HuH-7.5 (cell line): ENCODE measurements at places on chromosomes 2 and 18.
A peak's percentile ranks its signal among the peaks of the same experiment; 100 is the strongest.

DNA sequence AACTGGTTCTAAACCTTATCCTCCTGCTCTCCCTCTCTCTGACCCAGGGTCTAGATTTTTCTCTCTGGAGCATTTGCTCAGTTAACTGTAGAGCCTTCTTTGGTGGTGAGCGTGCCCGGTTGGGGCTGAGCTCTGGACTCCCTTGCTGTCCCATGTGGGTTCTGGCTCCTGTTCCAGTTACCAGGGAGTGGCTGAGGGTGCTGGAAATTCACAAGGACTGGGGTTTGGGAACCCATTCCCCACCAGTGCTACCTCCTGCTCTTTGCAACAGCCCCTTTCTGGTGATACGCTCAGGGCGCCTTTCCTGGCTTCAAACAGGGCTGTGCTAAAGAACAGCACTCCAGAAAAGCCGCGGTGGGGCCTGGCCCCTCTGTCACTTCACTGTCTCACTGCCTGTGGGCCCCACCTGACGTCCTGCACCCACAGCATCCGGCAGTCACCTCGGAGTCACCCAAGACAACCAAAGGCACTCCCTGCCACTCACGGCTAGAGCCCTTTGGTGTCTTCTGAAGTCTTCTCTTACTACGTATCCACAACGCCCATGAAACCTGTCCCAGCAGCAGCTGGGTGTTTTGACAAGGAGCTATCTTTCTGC is 41.3 kb downstream of the CAPN13 start:
- DNase-seq, result no peak

- DNase-seq, result peak; percentile 9
These were observed 323.2 kb downstream of the PLCL1 start for GRCh38 chr2:198127627-198128026.

DNA sequence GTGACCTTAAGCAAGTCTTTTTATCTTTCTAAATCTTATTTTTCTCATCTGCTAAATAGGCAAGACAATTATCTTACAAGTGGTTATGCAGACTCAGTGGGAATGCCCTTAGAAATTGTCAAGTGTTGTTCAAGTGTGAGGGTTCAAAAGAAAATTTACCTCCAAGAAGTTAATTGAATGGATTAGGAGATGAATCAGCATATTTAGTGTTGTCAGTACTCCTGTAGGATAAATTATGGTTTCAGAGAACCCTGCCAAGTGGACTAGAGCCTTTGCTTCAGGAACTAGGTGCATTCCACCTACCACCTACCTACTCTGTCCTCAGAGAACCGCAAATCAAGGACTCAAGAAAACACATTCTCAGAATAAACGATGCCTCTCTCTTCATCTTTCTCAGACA is 69.8 kb upstream of the KCTD1 start:
- DNase-seq, result no peak

DNA sequence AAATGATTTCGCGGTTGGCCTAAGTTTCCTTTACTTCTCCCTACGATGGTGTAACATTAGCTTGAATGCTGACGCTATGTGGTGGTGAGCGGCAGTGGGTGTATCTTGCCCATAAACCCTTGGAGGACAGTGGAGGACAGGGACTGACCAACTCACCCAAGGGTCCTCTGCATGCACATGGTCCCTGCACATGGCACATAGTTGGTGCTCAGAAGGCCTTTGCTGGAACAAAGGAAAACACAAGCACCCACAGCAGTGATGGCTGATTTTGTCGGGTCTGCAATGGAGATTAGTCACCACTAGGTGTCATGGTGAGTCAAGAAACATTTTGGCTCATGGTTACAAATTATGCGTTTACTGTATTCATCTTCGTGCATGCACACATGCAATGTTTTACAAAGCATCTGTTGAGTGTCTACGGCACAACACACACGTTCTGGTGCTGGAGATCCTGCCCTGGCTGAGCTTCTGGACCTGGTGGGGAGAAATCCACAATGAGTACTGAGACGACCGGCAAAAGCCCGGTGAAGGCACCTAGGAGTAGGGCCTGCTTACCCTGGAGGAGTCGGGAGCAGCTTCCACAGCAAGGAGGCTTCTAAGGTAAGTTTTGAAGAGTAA is 44.0 kb downstream of the PDCL3 start:
- peak; percentile 66 for DNase-seq

DNA sequence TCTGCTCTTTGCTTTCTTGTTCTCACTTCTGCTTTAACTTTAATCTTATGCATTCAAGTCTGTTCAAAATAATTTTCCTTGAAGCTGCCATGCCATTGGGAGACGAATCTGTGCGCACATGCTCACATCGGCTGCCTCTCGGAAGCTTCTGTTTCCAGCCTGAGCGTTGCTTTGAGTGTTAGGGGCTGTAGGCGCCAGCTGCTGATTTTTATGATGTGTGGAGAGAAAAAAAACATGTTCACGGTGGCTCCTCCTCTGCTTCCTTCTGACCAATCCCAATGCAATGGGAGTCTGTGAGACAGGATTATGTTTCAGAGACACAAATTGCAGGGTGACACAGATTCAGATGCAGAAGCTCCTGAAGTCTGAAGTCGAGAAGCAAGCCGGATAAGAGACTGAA is at the start of gene MC4R:
TSS of gene MC4R (minus strand) at position 180 of the 400 bp plus-strand sequence. CDS start 426 bp downstream, outside the sequence.
- DNase-seq, result peak; percentile 3

GRCh38 chr2:104889960-104890684 is 36.2 kb downstream of the POU3F3 start:
- DNase-seq, result no peak

GRCh38 chr2:17538022-17538843 is 2.3 kb upstream of the VSNL1 start:
- no peak for DNase-seq

GRCh38 chr2:180314086-180314485 is 307.0 kb upstream of the CWC22 start:
- DNase-seq, result no peak

- DNase-seq, result no peak
These were observed 247.2 kb upstream of the RAB12 start for GRCh38 chr18:8361941-8362471.

DNA sequence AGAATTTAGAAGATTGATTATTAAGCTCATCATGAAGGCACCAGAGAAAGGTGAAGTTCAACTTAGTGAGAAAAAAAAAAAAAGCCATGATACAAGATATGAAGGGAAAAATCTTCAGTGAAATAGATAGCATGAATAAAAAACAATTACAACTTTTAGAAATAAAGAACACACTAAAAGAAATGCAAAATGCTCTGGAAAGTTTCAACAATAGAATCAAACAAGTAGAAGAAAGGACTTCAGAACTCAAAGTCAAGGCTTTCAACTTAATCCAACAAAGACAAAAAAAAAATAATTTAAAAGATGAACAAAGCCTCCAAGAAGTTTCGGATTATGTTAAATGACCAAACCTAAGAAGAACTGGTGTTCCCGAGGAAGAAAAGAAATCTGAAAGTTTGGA is 105.5 kb downstream of the GRB14 start:
- DNase-seq, result no peak

- no peak for DNase-seq
These were observed 49.9 kb downstream of the TCF7L1 start for GRCh38 chr2:85183076-85183475.

DNA sequence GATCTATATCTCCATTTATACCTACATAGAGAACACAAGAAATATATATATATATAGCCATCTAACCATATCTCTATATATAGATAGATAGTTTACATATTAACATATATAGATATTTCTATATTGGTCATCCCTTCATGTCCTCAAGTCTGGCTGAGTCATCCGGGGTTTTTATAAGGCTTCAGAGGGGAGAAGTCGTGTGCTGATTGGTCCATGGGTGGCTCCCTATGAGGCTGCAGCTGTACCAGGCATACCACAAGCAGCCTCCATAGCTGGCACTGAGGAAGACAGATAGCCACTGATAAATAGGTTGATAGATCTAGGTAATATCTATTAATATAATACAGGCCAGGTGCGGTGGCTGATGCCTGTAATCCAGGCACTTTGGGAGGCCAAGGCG is 618.3 kb upstream of the SETBP1 start:
- DNase-seq, result no peak

DNA sequence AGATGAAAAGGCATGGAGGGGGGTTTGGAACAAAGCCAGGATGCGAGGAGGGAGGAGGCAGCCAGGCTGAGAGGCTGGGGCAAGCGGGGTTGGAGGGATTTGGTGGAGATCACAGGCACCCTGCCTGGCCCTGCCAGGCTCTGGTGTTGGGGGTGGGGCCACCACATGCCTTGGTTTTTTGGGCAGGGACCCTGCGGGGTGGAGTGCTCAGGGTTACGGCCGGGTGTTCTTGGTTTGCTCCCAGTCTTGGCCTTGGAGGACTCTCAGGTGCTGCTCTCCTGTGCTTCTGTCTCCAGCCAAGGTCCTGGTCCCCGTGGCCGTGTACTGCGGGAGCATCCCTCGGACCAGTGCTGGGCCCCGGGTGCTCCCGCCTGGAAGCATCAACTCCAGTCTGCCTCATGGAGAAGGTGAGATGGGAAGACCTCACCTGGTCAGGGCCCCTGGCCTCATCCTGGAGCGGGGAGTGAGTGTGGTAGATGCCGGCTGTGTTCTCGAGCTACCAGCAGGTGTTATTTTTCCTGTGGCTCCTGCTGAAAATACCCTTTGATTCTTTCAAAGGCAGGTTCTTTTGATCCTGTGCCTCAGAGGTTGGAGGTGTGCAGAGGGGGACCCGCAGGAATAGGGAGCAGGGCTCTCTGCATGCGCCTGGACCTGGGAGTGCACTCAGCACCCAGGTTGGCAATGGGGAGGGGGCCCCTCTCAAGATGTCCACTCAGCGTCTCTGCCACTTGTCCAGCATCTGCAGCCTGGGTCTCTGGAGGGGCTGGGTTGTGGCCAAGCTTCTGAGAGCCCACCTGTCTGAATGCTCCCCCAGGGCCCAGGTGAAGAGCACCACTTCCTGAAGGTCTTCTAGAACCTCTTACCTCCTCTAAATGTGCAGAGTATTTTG is 17.0 kb downstream of the TOGARAM2 start:
- DNase-seq, result no peak

DNA sequence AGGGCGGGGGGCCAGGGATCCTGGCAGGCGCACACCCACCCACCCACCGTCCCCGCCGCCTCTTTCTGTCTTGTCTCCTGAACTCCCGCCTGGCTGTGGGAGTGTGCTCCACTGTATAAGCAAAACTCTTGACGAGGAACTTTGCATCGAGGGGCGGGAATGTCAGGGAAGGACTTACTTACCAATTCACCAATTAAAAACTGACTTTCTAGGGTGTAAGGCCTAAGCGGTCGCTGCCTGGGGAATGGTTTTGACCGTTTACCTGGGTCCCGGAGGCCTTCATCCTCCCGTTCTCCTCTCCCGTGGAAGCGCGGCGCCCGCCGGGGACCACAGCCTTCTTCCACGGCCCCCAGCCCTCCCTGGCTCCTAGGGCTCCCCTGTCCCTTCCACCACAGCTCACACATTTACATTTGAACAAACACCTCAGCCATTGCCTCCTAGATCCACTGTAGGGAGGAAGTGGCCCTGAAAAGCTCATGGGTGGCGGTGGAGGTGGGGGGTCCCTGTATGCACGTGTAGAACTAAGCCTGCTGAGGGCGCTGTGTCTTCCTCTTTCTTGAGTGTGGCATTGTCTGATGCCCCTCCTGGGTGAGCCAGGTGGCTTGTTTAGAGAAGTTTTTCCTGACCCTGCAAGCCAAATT is 8.9 kb downstream of the ASIC4 start:
- no peak for DNase-seq

- no peak for DNase-seq
These were observed 88.0 kb downstream of the SMAD7 start for GRCh38 chr18:48862678-48863270.

- no peak for DNase-seq
These were observed 46.1 kb upstream of the FRZB start for GRCh38 chr2:182912518-182912915.

GRCh38 chr2:25833566-25833965 is 44.7 kb downstream of the ASXL2 start:
- no peak for DNase-seq

DNA sequence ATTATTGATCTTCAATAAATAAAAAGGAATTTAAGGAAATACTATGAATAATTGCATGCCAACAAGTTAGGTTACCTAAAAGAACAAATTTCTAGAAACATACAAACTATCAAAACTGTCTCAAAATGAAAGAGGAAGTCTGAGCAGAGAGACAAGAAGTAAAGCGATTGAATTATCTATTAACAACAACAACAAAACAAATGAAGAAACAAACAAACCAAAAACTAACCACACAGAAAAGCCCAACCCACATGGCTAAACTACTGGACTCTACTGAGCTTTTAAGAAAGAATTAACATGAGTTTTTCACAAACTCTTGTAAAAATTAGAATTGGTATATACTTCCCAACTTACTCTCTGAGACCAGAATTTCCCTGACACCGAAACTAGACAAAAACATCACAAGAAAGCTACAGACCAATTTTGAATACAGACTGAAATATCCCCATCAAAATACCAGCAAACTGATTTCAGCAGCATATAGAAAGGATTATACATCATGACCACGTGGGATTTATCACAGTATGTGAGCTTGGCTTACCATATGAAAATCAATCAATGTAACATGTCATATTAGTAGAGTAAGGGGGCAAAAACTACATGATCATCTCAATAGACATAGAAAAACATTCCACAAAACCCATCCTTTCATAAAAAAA is 16.6 kb upstream of the GALNT1 start:
- DNase-seq, result no peak

GRCh38 chr2:160510617-160511016 is 17.0 kb upstream of the RBMS1 start:
- no peak for DNase-seq

DNA sequence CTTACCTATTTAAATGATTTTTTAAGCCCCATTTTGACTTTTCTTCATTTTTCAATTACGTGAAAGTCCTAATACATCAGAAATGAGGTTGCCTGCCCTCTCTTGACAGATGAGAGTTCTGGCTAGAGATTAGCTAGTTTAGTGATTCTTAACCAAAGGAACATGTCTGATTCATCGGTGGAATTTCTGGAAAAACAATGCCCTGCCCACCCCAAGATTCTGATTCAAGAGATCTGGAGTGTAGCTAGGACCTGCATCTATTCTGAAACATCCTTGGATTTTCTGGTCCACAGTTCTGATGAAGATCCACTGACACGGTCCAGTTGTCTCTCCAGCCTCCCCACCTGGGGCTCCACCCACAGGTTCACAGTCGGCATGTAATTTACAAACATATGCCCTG is 111.2 kb downstream of the KLF7 start:
- no peak for DNase-seq

GRCh38 chr2:12175323-12175722 is 428.9 kb downstream of the LPIN1 start:
- DNase-seq, result no peak

- peak; percentile 39 for DNase-seq
These were observed 27.4 kb upstream of the CCNYL1 start for GRCh38 chr2:207683879-207684627.

DNA sequence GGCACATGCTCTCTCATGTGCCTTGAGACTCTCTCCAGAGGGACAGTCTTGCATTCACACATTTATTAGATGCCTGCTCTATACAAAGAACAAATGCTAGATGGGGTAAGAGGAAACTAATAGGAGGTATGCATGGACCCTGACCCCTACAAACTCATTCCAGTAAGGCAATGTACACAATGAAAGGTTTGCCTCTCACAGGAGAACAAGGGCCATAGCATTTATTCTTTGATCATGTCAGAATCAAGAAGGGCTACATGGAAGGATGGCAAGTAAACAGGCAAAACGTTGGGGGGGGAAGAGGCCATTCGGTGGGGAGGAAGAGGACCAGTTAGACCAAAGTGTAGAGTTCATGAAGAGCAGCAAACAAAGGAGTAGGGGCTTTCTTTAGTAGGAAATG is 130.2 kb downstream of the TMEM163 start:
- no peak for DNase-seq
